ENCODE measurements at places on chromosomes 2 and 18.

GRCh38 chr2:107006836-107007235 is 120.9 kb upstream of the ST6GAL2 start:
- no peak for DNase-seq

GRCh38 chr2:155456222-155456621 is 757.7 kb downstream of the KCNJ3 start:
- no peak for DNase-seq

GRCh38 chr2:120541553-120541932 is 194.1 kb upstream of the GLI2 start:
- no peak for DNase-seq

- no peak for DNase-seq
Measured at GRCh38 chr2:145026456-145027455, 506.8 kb upstream of the ZEB2 start.

- no peak for DNase-seq
Measured at GRCh38 chr2:218216336-218216673, 684 bp upstream of the ARPC2 start.

GRCh38 chr18:29853126-29853525 is 1189.4 kb downstream of the DSC3 start:
- DNase-seq, result no peak

DNA sequence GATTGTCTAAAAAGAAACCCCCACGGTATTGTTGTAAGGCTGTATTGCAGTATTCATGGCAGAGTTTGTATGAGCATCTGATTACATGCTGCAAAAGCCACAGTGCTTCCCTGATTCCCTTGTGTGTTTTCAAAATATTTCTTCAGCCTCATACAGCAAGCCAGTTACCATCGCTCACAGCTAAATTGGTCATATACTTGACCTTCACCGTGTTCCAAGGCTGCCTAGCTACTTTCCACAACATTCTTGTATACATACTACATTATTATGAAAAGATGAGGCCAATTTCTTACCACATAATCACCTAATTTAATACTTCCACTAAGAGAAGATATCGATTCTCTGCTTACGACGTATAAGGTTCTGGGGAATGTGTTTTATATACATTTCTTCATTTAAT is 576.3 kb upstream of the CNTNAP5 start:
- DNase-seq, result no peak

- DNase-seq, result no peak
Measured at GRCh38 chr2:205321231-205321630, 361.1 kb upstream of the NRP2 start.

GRCh38 chr2:24163186-24163585 is 11.7 kb upstream of the FAM228A start:
- DNase-seq, result no peak

DNA sequence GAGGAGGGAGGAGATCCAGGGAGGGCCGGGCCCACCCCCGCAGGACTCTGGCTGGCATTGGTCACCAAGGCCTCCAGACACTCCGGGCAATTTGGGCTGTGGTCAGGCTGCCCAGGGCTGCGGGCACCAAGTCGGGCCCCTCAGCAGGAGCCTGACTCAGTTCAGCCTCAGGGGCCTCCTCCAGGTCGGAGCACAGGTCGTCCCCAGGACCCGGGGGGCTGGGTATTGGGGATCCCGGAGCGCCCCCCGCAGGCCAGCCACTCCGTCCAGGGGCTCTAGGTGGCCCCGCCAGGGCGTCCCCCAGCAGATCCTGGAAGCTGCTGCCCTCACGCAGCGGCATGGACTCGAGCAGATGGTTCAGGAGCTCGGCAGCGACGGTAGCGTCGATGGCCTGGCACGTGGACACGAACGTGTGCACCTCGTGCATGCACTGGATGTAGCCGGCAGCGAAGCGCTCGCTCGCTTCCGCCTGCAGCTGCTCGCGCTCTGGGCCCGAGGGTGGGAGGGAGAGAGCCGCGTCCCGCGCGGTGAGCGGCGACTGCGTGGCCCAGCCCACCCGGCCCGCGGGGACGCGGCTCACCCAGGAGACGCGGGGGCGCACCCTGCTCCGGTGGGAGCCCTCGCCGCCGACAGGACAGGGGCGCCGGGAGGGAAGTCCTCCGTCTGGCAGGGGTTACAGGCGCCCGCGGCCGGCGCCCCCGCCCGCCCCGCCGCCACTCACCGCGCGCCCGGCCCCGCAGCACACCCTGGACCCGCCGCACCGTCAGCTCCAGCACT is 884 bp downstream of the HES6 start:
- DNase-seq, result peak; percentile 29

DNA sequence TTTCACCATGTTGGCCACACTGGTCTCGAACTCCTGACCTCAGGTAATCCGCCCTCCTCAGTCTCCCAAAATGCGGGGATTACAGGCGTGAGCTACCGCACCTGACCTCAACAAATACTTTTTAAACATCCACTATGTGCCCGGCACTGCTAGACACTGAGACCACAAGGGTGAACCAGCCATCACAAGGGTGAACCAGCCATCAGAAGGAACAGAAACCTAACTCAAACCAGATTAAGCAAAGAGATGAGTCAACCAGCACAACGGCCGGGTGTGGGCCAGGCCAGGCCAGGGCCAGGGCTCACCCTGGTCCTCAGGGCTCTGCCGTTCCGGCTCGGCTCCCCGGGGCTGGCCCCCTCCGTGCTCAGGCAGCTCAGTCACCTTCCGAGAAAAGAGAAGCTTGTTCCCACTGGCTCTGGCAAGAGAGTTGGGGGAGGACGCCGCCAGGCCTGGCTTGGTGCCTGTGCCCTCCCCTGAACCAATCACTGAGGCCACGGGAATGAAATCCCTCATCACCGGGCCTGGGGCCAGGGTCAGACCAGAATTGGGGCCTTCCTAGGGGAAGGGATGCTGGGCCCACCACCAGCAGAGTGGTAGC is 4.4 kb downstream of the TEX44 start:
- DNase-seq, result no peak

GRCh38 chr18:7459851-7460770 is 107.0 kb upstream of the PTPRM start:
- no peak for DNase-seq

- DNase-seq, result no peak
Measured at GRCh38 chr2:40329739-40330030, 122.2 kb downstream of the SLC8A1 start.

DNA sequence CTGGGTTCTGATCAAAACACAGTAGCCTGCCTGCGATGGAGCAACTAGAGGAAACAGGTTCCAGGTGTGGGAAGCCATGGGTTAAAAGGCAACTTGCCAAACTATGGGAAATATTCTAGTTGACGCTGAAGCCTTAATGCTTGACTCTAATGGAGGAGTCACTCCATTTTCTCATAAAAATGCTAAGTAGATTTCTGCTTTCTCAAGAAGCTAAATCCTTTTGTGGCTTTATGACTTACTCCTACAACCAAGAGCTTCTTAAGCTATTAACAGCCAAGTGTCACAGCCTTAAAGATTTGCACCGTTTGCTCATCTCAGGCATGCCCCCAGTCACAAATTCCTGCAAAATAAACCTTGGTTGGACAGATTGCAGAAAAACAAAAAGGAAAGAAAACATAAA is 25.2 kb downstream of the ANKRD44 start:
- DNase-seq, result no peak
